Vagina (tissue), 2 donors: ENCODE measurements at places on chromosomes 12 and 14. TPM values are rescaled to one million over a fixed set of nuclear protein-coding genes. Genes with fewer than 3 reads are reported as not detected.

Gene NTS
- 2.5 TPM for total RNA-seq

DNA sequence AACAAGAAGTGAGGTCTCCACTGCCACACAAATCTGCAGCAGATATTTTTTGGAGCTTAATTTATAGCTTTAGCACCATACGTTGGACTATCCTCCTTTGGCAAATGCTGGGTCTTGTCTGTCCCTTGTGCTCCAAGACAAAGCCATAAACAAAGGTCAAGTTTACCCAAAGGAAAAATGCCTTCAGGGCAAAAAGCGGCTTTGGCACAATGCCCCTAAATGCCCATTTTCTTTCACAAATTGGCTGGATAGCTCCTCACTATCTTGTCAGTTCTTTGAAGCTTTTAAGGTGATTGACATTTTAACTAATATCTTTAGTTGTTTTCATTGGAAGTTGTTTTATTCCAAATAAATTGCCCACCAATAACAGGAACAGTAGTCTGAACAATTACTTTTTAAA, 59.6 kb downstream of the EML5 start:
- DNase-seq, result no peak

Gene MAP4K5
- 158 TPM for total RNA-seq

Gene CD27
- 1.2 TPM for total RNA-seq

- no peak for DNase-seq
Observed at GRCh38 chr14:61561657-61562276, 133.5 kb upstream of the HIF1A start.

- no peak for DNase-seq
Observed at GRCh38 chr12:1890810-1891209, 27.6 kb downstream of the CACNA2D4 start.

DNA sequence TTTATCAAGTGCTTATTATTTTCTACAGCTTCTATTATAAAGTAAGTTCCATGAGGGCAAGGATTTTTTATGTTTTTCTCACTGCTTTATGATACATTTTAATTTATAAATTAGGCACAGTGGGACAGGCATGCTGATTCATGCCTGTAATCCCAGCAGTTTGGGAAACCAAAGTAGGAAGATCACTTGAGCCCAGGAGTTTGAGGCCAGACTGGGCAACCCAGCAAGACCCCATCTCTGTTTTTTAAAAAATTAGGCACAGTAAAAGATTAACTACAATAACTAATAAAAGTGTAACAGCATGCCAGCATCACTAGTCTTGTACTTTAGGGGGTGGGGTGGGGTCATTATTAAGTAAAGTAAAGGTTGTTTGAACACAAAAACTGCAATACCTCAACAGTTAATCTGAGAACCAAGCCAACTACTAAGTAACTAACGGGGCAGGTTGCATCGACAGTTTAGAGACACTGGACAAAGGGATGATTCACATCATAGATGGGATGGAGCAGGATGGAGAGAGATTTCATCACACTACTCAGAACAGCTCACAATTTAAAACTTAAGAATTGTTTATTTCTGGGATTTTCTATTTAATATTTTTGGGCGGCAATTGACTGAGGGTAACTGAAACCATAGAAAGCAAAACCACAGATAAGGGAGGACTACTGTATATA, 119.5 kb downstream of the PLEKHA5 start:
- no peak for DNase-seq

DNA sequence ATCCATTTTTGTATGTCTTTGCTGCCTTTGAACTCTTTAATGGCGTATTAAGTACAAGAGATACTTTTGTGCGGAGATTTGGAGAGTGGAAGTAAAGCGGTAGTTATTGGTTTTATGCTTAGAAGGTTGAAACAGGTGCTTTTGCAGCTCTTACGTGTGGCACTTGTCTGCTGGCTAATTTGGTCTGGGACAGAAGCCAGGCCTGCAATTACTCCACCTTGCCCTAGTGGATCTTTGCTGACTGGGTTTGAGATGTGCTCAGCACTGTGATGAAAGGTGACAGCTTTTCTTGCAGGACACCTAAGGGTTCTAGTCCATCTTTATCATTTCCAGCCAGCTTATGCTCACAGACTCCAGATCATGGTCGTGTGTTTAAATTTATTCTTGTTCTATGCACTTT, 252.5 kb downstream of the RPL10L start:
- DNase-seq, result no peak

Gene GUCY2C
- 0.74 TPM for total RNA-seq

- no peak for DNase-seq
Observed at GRCh38 chr14:60925286-60925685, 55.6 kb downstream of the TRMT5 start.

GRCh38 chr14:77838831-77839511, 39.1 kb downstream of the ADCK1 start:
- DNase-seq, result no peak
